ENCODE measurements at places on chromosomes 2 and 18.

- no peak for DNase-seq
These were observed 10.8 kb upstream of the SMAD7 start for GRCh38 chr18:48961547-48961946.

GRCh38 chr2:157722580-157723234 is 94.0 kb upstream of the ACVR1C start:
- no peak for DNase-seq

DNA sequence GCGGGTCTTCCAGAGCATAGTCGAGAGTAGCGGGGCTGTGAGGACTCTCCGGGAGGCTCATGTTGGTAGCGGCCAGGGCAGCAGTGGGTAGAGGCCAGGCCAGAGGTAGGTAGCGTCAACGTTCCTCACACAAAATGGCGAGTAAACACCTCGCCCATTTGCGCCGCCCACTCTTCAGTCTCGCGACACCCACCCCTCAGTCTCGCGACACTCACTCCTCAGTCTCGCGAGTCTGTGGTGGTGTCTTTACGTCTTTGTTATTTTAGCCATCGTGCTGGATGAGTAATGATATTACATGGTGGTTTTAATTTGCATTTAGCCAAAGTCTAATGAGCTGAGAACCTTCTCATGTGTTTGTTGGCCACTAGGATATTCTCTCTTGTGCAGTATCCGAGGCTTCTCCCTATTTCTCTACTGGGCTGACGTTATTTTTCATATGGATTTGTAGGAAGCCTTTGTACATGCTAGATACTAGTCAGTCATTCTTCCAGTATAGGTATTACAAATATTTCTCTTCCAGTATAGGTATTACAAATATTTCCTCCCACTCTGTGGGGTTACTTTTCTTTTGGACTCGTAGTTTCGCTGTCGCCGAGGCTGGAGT is at the start of gene TSPYL6:
Gene TSPYL6, minus strand, starts transcription at position 139 of the 604 bp plus-strand sequence. Its CDS starts 78 bp downstream, at position 61.
- no peak for DNase-seq

GRCh38 chr18:26458526-26459232 is 89.7 kb downstream of the KCTD1 start:
- DNase-seq: no peak

DNA sequence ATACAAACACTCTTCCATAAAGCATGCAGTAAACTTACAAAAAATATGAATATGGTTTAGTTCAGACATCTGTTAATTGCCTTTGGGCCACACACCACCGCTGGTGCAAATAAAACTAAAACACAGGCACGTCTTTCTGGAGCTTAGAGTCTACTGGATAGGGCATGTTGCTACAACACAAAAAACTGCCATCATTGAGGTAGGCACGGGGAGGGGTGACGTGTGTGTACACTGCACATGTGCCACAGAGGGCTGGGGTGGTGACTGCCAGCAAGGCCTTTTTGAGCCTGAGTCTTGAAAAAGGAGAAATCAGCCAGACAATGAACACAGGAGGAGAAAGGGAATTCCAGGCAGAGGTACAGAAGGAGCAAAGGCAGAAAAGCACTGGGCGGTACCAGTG is 5.1 kb downstream of the SERPINE2 start:
- no peak for DNase-seq

- no peak for DNase-seq
These were observed 57.1 kb upstream of the GPR45 start for GRCh38 chr2:105184420-105184819.

DNA sequence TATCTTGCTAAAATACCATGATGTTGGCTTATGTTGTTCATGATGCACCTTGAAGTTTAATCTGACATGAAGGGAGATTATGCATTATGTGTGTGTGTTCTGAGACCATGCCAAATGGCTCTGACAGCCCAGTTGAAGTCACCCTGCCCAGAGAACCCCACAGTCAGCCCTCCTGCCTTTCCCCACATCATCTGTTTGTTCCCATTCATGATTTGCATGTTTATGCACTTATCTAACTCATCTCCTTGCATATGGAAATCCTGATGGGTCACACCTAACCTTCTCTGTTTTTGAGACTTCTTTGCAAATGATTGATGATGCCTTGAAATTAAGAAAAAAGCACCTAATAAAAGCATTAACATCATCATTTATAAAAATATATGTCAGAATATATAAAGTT is 752.2 kb downstream of the GALR1 start:
- no peak for DNase-seq

DNA sequence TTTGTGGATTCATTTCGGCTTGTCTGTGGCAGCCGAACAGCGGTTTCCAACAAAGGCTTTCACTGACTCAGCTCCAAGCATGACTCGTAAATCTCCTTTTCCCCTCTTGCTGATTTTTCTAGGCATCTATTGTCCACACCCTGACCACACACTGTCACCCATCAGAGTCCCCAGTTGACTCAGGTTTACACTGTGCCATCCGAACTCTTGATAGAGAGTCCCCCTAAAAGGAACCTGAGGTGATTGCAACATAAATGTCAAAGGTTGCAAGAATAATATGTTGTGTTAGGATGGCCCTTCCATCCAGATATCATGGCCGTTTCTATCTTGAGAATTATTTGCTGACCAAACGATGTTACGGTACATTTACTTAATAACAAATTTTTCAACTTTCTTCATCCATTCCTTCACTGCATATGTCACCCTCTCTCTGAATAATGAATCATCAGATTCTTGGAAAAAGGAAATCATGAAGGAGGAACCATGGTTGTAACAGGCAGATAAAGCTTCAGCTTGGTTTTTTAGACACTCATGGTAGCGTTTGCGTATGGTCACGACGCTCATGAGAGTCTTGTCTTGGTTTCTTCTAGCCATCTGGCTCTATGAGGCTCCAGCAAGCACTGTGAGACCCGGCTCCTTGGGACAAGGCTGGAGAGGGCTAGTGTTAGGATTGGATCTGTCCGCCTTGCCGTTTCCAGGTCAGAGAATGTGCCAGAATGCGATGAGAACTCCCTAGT is 72.1 kb downstream of the NPAS2 start:
- no peak for DNase-seq

DNA sequence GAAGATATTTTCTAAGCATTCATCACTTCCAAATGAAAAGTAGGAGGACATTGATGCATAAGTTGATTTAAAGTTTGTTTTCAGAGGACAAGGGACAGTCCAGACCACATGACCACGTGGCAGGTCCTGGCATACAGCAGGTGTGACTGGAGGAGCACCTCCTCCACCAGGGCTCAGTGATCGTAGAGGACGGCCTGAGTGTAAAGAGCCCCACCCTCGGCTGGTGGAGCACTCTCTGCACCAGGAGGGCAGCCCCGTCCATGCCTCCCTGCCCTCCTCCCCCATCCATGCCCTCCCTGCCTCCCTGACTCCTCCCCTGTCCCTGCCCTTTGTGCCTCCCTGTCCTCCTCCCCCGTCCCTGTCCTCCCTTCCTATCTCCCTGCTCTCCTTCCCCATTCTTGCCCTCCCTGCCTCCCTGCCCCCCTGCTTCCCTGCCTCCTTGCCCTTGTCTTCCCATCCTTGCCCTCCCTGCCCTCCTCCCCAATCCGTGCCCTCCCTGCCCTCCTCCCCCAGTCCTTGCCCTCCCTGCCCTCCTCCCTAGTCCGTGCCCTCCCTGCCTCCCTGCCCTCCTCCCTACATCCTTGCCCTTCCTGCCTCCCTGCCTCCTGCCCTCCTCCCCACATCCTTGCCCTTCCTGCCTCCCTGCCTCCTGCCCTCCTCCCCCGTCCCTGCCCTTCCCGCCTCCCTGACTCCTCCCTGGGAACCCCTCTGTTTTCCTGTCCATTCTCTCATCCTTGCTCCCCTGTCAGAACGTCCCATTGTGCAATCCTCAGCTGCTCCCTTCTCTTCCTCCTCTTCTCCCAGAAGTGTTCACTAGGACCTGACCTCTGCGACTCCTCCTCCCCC is 47.9 kb downstream of the ANKMY1 start:
- DNase-seq: no peak

Measured in activated CD4-positive, alpha-beta T cell treated with anti-CD3 and anti-CD28 coated beads, Interleukin-2, amount 50 U/mL, for 1 hour (primary cell).